ENCODE measurements at places on chromosomes 5 and 9.

DNA sequence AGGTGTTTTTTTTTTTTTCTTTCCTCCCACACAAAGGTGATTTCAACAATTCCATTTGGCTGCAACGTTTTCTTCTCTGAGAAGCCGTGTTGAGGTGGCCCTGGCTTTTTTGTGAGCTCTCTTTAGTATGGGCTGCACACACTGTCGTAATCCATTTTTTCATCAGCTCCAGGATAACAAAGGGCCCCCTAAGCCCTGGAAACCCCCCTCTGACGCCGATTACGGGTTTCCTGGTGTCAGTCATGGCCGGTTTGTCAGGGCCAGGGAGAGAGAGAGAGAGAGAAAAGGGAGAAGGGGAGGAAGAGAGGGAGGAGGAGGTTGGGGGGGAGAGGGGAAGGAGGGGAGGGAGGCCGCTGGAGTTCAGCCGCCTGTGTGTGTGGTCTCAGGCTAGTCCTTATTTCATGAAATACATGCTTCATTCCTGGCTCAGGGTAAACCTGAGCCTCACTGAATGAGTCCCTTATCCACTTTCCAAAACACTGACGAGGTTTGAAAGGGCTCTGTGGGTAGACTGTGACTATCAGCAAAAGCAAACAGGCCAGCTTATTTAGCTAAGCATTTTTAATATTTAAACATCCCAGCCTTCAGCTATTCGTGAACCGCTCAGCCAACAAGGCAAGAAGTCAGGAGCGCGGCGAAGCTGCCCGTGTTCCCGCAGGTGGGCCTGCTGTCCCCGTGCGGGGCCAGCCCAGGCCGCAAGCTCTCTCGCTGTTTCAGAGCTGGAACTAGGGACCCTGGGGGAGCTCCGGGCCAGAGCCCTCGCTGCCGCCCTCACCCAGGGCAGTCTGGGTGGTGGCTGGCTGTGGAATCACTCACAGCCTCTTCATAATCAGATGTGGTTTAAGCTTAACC is 172.8 kb downstream of the ERCC6L2 start:
- DNase-seq = no peak

DNA sequence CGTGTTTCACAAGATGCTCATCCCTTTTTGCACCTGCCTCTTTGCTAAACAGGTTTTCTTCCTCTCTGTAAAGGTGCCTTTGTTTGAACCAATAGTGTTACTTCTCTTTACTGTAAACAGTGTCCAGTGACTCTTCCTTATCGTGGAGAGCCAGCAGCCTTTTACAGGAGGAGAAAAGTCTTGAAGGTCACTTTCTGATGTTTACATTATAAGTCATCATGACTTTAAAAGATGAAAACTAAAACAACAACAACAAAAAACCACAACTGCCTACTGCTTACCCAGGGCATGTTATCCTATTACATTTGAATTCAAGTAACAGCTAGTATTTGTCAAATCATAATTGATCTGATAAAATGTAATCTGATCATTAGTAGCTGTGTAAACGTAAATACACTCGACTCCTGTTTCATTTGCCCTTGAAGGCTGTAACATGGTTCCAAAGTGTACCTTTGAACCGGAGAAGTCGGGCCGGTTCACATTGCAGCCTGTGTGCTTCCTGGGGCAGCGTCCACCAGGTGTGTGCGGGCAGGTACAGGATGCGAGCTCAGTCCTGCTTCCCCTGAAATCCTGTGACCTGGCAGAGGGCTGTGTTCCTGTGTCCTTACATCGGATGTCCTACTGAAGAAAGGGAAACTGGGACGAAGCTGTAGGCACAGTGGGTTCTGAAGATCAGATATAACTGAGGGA is 118.1 kb downstream of the C9orf152 start:
- DNase-seq = no peak

DNA sequence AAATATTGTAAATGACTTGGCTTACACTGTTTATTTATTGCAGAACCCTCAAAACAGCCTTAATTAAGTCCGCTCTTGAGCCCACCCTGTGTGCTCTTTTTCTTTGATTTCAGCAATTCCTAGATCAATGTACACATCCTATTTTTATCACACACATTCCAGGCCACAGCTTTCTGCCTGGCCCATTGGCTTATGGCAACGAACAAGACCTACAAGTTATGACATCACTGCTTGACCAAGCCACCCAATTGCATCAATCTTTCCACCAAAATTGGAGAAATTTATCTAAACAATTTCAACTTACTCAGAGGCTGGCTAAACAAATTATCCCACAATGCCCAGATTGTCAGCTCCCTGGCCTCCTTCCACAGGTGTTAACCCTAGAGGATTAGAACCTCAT is 158.4 kb downstream of the CPLANE1 start:
- no peak for DNase-seq

DNA sequence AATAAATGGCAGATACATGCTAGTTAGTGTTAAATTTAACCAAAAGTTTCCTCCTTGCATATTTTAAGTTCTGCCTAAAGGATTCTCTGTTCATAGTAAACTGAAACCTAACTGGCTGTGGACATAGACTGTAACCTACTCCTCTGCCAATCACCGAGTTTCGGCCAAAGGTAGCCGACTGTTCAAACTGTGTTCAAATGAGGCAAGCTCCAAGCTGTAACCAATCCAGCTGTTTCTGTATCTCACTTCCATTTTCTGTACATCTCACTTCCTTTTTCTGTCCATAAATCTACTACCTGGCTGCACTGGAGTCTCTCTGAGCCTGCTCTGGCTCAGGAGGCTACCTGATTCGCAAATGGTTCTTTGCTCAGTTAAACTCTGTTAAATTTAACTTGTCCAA is 44.1 kb downstream of the KCNV2 start:
- DNase-seq = no peak

DNA sequence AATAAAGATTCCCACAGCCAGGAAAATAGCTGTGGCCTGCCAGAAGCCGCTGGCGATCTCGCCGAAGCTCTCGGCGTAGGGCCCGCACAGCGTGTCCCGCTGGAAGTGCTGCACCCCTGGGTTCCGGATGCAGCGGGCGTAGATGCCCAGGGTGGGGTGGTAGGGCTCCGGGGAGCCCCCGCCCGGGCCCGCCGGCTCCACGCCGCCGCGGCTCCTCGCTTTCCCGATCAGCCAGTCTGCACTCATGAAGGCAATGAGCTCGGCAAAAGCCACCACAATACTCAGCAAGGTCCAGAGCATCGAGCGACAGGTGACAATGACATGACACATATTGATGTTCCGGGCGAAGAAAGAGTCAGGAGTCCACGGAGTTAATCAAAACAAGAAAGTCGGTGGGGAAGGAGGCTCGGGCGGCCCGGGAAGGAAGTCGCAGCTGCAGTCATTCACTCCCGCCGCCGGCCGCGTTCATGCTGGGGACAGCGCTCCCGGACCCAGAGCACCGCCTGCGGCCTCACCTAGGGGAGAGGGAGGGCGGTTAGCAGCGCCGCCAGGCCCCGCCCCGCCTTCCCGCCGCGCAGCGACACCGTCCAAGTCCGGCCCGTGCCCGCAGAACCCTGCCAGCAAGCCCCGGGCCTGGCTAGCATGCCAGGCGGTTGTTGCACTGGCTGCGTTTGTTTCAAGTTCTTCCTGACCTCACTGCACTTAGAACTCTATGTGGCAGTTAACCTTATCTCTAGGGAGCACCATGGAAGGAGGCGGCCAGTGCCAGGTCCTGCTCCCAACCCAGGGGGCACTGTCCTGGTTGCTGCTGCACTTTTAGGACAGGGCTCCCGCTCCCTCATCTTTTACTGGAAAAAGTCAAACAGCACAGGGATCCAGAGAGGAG is 138.4 kb downstream of the LHFPL2 start:
- DNase-seq = peak; percentile 31

All from stimulated activated CD4-positive, alpha-beta T cell treated with anti-CD3 and anti-CD28 coated beads, Interleukin-2, amount 100 ng/mL, for 24 hours (primary cell).